ENCODE measurements at places on chromosomes 6 and 20. TPM values are rescaled to one million over a fixed set of nuclear protein-coding genes. Genes with fewer than 3 reads are reported as not detected.

The AGER gene
- 8.1 TPM for total RNA-seq

DNA sequence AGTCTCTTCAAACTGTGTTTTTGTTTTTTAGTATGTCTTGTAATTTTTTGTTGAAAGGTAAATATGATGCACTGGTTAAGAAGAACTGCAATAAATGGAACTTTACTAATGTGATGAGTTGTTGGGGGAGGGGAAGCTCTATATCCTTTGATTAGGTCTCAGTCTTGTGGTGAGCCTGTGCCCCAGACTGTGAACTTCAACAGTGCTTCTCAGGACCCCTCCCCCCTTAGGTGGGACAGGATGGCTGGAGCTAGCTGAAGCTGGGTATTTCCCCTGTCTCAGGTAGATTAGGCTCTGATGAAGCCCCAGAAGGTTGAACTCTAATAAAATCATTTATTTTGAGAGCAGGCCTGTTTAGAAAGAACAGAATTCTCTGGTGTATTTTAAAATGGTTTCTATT, 31.4 kb upstream of the TASP1 start:
- no peaks in the 10 kb centered on the region for H3K27me3 ChIP-seq
- no peak overlapping the region for H3K27ac ChIP-seq
- DNase-seq = no peak
- no peak overlapping the region for H3K4me3 ChIP-seq
- H3K36me3 ChIP-seq = no peaks in the 10 kb centered on the region

The PCNA gene
- 42.2 TPM for total RNA-seq

The STMN3 gene
- 14.7 TPM for total RNA-seq

The MYLK4 gene
- 0.74 TPM for total RNA-seq

DNA sequence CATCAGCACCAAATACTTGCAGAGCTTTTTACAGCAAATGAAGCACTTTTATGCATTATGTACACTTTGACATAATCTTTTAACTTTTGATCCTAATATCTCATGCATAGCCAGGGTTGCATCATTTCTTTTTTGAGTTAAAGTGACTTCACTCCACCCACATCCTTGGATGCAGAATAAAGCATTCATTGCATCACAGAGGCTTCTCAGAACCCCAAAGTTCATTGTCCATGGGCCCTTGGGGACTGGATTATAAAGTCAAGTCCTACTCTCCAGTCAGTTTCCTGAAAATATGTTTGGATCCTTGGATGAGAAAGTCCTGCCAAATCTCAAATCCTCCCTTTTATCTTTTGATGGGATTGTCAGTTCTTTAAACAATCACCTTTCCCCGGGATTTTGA, 10.6 kb upstream of the EFHC1 start:
- no peaks in the 10 kb centered on the region for H3K27me3 ChIP-seq
- no peak overlapping the region for H3K27ac ChIP-seq
- no peak overlapping the region for H3K4me3 ChIP-seq
- no peaks in the 10 kb centered on the region for H3K36me3 ChIP-seq

DNA sequence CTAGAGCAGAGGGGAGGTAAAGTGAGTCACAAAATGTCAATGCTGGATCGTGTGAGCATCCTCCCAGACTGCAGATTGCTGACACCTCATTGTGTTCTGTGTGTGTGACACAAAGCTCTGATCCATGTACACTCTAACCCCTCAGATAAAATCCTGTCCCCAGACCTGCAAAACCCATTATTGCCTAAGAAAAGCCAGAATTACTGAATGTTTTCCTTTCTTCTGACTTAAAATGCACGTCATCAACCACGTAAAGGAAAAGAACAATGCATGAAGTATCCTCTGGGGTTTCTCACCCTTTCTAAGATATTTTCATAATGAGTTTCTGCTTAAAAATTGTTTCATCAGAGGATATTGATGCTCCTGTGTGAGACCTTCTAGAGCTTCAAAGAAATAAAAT, 218.0 kb upstream of the PREP start:
- H3K4me1 ChIP-seq = peaks cover 24% of the 10 kb centered on the region
- DNase-seq = no peak
- H3K27me3 ChIP-seq = no peaks in the 10 kb centered on the region
- H3K4me3 ChIP-seq = no peak overlapping the region
- no peak overlapping the region for H3K27ac ChIP-seq
- H3K36me3 ChIP-seq = no peaks in the 10 kb centered on the region

All from vagina (tissue), 2 donors.